ENCODE measurements at places on chromosomes 13 and 19.
A peak's percentile ranks its signal among the peaks of the same experiment; 100 is the strongest.

DNA sequence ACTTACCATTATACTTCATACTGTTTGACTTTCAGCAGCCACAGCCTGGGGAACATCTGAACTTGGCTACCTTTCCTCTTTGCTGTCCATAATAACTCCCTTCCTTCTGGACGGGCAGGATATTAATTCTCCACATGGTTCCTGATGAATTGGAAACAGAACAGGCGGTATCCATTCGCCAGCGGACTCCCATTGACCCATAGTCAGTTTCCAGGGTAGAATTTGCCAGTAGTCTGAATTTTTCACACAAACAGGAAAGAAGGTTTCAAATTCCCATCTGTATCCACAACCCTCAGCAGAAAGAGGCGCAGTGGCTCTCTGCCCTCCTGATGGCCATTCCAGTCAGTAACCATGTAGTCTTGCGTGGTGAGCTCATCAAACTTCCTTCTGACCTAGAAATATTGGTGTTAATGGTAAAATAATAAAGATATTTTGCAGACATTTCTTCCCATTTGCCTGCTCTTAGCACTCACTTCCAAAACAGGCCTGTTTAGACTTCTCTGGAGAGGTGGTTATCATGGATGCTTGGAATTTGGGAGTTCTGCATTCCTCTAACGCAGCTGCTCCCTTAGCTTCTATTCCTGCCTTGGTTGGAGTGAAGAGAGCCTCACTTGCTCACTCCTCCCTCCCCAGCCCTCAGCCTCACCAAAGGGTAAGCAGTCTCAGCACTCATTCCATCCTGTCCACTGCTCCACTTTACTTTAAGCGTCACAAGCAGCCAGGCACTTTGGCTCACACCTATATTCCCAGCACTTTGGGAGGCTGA is 75.0 kb upstream of the OXGR1 start:
- DNase-seq: no peak

DNA sequence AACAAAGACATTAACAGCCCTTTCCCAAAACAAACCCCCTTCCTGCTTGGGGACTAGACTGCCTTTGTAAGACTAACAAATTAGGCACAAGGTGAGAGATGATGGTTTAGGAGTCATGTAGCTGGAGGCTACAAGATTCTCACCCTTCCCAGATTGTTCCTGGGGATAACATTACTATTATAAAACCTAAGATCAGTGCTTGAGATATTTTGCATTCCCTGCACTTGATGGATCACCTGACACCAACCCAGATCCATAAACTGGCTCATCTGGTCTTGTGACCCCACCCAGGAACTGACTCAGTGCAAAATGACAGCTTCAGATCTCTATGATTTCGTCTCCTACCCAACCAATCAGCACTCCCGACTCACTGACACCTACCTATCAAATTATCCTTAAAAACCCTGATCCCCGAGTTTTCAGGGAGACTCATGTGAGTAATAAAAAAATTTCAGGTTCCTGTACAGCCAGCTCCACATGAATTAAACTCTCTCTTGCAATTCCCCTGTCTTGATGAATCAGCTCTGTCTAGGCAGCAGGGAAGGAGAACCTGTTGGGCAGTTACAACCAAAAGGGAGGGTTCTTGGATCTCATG is 2.4 kb upstream of the ZNF616 start:
- DNase-seq: no peak

- no peak for DNase-seq
Observed at GRCh38 chr19:11452620-11453310, 17.3 kb downstream of the PRKCSH start.

GRCh38 chr19:18494267-18494607 is 27.6 kb downstream of the ELL start:
- no peak for DNase-seq

DNA sequence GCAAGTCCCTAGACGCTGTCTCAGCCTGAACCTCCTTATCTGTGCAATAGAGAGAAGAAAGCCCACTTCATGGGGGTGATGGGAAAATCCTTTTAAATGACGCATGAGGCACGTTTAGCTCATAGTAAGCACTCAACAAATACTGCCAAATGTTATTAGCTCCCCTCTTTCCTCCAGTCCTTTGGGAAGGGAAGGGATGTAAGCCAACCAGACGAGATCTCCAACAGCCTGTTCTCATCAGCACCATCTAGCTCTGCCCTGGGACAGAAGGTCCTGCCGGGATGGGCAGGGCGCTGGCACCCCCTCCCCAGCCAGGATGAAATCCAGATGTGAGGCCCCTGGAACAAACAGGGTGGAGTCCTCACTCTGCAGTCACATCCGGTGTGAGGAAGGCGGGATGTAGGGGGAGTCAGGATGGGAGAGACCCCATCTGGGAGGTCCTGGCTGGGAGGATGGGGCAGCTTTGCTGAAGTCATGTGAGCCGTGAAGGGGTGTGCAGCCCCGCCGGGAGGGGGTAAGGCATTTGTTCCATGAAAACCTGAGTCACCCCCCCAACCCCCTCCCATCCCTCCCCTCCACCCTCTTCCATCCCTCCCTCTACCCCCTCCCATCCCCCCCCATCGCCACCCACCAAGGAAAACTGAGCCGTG is 4.6 kb downstream of the S1PR2 start:
- peak; percentile 93 for DNase-seq

DNA sequence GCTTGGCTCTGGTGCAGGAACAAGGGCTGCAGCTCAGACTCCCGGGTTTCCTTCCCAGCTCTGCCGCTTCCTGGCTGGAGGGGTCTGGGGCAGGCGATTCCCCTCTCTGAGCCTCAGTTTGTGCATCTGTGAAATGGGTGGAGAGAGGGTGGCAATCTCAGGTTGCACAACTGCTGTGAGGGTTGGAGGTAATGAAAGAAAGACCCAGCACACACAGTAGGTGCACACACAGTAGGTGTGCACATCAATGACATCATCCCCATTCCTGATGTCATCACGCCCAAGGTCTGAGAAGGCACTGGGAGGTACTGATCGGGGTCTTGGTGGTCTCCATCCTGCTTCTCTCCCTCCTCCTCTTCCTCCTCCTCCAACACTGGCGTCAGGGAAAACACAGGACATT is 2.7 kb downstream of the LILRB4 start:
- no peak for DNase-seq

DNA sequence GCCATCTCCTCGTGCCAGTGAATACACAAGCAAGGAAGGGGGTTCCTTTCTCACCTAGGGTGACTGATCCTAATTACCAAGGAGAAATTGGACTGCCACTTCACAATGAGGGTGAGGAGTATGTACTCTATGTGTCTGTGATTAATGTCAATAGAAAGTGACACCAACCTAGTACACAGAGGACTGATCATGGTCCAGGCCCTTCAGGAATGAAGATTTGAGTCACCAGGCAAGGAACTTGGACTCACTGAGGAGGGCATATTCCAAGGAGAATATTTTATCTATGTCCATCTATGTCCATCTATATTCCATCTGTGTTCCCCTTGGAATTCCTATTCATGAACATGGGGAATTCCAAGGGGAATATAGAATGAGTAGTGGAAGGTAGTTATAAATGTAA is 9.2 kb upstream of the ALOX5AP start:
- DNase-seq: no peak

DNA sequence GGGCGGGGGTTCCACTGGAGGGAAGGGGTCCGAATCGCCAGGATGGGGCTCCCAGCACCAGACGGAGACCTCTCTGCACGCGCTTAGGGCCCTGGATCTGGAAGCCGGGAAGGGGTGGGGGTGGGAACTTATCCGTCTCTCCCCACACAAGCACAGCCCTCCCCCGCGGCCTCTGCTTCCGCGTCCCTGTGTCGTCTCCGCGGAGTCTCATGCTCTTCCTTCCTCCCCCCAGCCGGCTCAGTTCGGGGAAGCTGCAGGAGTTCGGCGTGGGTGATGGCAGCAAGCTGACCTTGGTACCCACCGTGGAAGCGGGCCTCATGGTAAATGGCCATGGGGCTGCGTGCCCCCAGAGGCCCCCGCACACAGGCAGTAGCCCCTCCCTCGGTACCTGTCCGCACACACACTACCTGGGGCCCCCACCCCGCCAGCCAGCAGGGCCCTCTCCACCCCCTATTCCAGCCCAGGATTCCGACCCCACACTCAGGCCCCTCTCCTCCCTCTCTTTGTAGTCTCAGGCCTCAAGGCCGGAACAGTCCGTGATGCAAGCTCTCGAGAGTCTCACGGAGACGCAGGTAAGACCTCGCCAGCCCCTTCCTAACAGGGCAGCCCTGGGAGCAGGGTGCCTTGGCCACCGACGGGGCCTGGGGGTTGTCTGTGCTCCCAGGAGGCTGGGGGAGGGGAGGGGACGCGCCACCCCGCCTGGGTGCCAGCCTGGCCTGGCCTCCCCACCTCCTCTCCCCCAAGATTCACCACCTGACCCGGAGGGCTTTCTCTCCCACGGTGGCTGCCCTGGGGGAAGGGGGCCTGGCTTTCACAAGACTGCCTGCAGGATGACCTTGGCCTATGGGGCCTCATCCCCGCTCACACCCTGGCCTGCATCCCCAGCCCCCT is 3.2 kb downstream of the MIDN start:
- no peak for DNase-seq

GRCh38 chr13:102930566-102930965 is 84.7 kb downstream of the ERCC5 start:
- no peak for DNase-seq

Measured in coronary artery (tissue), 2 donors.